Gastrocnemius medialis (tissue), 4 donors: ENCODE measurements at places on chromosomes 1 and 21. TPM values are rescaled to one million over a fixed set of nuclear protein-coding genes. Genes with fewer than 3 reads are reported as not detected.

Gene SERPINC1
- total RNA-seq = 2.2 TPM

Gene PDXK
- total RNA-seq = 20.2 TPM

Gene LAPTM5
- 11.7 TPM for total RNA-seq

Gene NKAIN1
- 4.6 TPM for total RNA-seq

Gene MAP1LC3C
- total RNA-seq = 1.7 TPM

Gene ETV3L
- total RNA-seq = not detected

Gene GREM2
- total RNA-seq = 0.55 TPM

Gene S100B
- total RNA-seq = 0.80 TPM

Gene RIMS3
- total RNA-seq = 0.33 TPM

Gene RAB3GAP2
- 17.6 TPM for total RNA-seq

Gene EFHD2
- total RNA-seq = 2.9 TPM

Gene FCRL5
- total RNA-seq = not detected

Gene DPH5
- 9.4 TPM for total RNA-seq

Gene SLC25A44
- 19.5 TPM for total RNA-seq

Gene SHISA4
- total RNA-seq = 76.6 TPM

Gene IVL
- not detected for total RNA-seq

Gene MMP23B
- total RNA-seq = not detected

Gene TNFAIP8L2
- total RNA-seq = not detected

Gene SELENBP1
- total RNA-seq = 36.9 TPM

Gene PLXNA2
- 20.0 TPM for total RNA-seq

Gene PLPP3
- 53.2 TPM for total RNA-seq

Gene OR6K3
- total RNA-seq = not detected

Gene PPFIA4
- 40.8 TPM for total RNA-seq

Gene C1orf94
- total RNA-seq = not detected

Gene TDRD5
- not detected for total RNA-seq

Gene GJA5
- 1.6 TPM for total RNA-seq

Gene MPZL1
- 9.2 TPM for total RNA-seq

Gene CHIT1
- total RNA-seq = not detected

Gene POLR3GL
- 58.5 TPM for total RNA-seq

Gene CDC20
- total RNA-seq = 0.68 TPM

Gene TSACC
- total RNA-seq = not detected

Gene OR2L5
- total RNA-seq = not detected

Gene PAQR7
- 1.4 TPM for total RNA-seq

Gene MYOG
- total RNA-seq = 51.2 TPM

Gene SLAMF7
- total RNA-seq = not detected

Gene F13B
- total RNA-seq = not detected

Gene VHLL
- not detected for total RNA-seq

Gene SIKE1
- total RNA-seq = 35.1 TPM

Gene SPRR2E
- not detected for total RNA-seq

Gene DCST2
- not detected for total RNA-seq

Gene ZNF648
- 0.07 TPM for total RNA-seq

Gene HSD3B2
- 0.66 TPM for total RNA-seq

Gene SLFNL1
- total RNA-seq = 0.31 TPM

Gene KRTAP11-1
- total RNA-seq = not detected

Gene KRTAP20-3
- total RNA-seq = not detected

Gene CSMD2
- total RNA-seq = not detected

Gene DNASE2B
- 8.2 TPM for total RNA-seq

Gene ATP6V1G3
- not detected for total RNA-seq

Gene GBP2
- total RNA-seq = 28.6 TPM

Gene RAB7B
- 0.62 TPM for total RNA-seq

Gene TTC4
- total RNA-seq = 44.3 TPM

Gene GBP5
- total RNA-seq = 1.0 TPM

Gene CLEC20A
- total RNA-seq = not detected

Gene SRGAP2C
- 3.1 TPM for total RNA-seq
